ENCODE measurements at places on chromosomes 2 and 18.

DNA sequence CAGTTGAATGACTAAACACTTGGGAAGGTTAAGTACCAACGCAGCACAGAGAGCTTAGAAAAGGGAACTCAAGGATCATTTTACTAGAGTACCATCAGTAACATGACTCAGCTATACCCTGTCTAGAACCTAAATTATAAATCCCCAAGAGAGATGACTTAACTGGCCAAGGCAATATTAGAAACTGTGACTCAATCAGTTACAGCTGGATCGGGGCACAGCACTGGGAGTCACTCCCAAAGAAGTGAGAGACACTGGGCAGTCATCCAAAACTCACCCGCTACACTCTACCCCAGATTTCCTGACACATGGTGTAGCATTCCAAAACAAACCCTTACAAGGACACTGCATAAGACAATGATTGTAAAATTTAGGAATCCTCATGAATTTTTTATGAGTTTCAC is 17.7 kb downstream of the IWS1 start:
- no peak for DNase-seq

- DNase-seq: no peak
Measured at GRCh38 chr2:217742276-217742675, 260.5 kb downstream of the TNS1 start.

GRCh38 chr2:240428245-240428644 is 7.2 kb upstream of the GPC1 start:
- no peak for DNase-seq

- no peak for DNase-seq
Measured at GRCh38 chr18:3511980-3512379, 62.0 kb downstream of the TGIF1 start.

DNA sequence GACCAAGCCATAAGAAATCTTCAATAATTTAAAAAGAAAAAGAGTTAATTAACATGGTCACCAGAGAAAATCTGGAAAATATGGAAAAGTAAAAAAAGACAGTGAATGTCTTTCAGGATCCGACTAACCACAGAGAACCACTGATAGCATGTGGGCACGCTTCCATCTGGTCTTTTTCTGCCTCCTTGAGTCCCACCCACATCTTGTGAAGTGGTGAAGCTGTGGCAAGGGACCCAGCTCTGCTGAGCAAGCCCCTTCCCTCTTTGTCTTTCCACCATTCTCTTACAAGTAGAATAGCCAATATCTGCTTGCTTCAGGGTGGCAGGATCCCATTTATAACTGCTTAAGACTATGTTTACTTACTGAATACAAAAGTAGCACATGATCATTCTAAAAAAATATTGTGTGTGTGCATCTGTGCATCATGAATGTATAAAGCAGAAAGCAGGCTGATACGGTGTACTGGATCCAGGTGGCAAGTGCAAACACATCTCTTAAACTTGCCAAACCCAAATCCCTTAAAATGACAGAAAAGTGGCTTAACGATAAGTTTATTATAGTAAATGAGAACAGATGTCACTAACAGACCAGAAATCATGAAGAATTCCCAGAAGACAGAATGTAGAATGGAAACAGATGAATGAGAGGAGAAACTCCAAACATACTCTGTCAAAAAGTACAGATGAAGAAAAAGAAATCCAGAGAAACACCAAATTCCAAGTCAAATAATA is 52.3 kb downstream of the FOXI3 start:
- DNase-seq: no peak

GRCh38 chr2:151171186-151171585 is 90.5 kb downstream of the RBM43 start:
- DNase-seq: no peak

DNA sequence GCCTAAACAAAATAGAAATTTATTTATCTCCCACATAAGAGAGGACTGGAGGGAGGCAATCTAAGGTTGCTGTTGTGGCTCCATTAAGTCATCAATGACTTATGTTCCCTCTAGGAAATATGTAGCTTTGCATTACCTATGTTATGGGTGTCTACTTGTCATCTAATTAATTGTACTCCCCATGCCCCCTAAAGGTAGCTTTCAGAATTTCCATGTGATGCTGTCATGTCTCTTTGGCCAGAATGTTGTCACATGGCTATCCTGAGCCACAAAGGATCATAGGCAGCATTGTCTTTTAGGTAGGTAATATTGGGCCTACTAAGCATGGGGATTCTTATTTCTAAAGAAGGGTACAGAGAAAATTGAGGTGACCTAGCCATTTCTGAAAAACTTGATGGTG is 935.6 kb upstream of the FANCL start:
- no peak for DNase-seq

GRCh38 chr2:168002021-168002553 is 245.3 kb downstream of the STK39 start:
- no peak for DNase-seq

- DNase-seq: no peak
Measured at GRCh38 chr2:105787376-105788318, 42.9 kb downstream of the NCK2 start.

DNA sequence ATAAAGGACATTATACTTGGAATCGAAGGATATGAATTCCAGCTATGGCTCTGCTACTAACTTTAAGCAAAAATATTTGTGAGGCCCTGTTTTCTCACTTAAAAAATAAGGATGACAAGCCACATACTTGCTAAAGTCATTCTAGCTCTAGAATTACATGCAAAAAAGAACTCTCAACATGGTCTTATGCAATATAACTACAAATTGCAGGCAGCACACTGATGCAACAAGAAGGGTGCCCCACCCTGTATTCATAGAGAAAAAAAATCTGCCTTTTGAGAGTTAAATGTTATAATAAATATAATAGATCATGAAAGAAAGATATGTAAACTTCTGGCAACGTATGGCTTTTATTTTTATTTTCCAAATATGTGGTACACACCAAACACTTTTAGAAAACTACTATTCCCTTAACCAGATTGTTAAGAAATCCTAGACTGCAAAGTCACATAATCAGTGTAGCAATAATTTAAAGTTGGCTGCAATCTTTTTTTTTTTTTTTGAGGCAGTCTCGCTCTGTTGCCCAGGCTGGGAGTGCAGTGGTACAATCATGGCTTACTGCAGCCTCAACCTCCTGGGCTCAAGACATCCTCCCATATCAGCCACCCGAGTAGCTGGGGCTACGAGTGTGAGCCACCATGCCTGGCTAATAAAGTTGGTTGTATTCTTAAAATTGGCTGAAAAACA is 40.2 kb upstream of the WDSUB1 start:
- no peak for DNase-seq

- no peak for DNase-seq
Measured at GRCh38 chr18:50203801-50204604, 9.1 kb upstream of the MYO5B start.

GRCh38 chr2:38991899-38992298 is 102.2 kb downstream of the ARHGEF33 start:
- no peak for DNase-seq

DNA sequence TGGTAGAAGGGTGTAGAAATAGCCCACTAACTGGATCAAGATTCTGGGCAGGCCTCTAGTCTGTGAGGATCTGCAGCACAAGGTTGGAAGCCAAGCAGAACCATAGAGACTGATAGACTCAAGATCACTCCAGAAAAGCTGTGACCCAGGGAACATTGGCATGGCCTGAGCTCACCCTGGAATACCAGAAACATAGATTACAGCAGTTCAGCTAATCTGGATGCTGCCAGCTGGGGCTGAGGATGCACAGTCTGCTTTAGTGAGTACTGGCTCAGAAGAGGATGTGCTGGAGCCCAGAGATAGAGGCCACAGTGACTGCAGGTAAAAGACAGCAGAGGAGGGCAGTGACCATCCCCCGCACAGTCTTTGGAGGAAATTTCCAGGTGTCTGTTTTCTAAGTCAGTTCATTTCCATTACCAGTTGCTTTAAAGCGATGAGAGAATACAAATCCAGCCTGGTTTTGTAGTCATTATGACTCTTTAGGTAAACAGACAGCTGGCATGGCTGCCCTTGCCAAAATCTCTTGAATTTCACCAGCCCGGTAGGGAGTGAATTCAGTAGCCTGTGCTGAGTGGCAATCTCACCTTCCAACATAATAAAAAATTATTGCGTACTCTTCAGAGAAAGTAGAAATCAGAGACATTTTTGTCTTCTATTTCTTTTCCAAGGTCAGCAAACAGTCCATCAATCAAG is 119.2 kb downstream of the ANTXR1 start:
- no peak for DNase-seq

- DNase-seq: no peak
Measured at GRCh38 chr18:4016391-4017049, 438.6 kb downstream of the DLGAP1 start.
